ENCODE measurements at places on chromosomes 2 and 18.

- no peak for DNase-seq
Measured at GRCh38 chr2:44928483-44929158, 12.9 kb upstream of the SIX3 start.

DNA sequence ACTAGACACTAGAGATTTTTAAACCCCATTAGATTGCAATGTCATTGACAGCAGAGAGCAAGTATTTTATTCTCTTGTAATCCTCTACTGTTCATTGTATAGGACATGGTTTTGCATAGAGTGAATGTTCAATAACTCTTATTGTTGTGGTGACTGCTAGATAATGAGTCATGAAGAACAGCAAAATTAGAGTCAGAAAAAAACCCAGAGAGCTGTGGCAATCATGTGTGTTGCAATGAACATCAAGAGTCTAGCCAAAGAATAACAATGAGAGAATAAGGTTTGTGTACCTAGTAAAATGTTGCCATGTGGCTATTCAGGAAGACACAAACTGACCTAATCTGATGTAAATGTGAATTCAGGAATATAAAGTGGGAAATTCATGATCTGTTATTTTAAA lies 684.0 kb downstream of the DSC3 start:
- no peak for DNase-seq

GRCh38 chr2:5235701-5236100 lies 456.5 kb upstream of the SOX11 start:
- DNase-seq = no peak

DNA sequence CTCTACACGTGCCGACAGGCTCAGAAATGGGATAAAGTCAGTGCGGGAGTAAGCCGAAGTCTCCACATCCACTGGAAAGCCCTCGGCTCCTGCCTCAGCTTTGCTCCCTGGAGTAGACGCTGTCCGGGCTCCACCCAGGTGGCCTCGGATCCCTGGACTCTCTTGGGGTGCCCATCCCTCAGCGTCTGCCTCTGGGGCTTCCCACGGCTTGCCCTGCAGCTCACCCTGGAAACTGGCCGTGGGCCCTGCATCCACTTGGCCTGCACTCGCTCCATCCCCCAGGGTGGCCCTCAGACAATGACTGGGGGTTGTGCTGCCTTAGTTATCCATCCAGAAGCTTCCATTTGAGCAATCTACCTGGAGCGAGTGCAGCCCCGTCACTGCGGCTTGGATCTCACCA lies 36.2 kb upstream of the TAF1B start:
- no peak for DNase-seq

DNA sequence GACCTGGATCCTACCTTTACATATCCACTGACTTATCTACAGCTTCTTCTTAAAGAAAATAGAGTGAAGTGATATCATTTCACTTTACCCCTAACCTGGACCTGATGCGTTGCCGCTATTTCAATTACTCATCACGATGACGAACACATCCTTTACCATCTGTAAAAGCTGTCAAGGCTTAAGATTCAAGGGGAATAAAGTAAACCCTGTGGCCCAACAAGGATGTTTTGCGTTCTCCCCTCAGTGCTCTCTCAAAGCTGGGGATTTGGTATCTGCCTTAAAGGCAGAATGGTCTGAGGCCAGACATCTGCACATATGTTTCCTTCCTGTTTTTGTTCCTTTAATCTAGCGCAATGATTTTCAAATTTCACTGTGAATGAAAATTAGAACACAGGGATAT lies 100.1 kb upstream of the KLF7 start:
- DNase-seq = no peak

DNA sequence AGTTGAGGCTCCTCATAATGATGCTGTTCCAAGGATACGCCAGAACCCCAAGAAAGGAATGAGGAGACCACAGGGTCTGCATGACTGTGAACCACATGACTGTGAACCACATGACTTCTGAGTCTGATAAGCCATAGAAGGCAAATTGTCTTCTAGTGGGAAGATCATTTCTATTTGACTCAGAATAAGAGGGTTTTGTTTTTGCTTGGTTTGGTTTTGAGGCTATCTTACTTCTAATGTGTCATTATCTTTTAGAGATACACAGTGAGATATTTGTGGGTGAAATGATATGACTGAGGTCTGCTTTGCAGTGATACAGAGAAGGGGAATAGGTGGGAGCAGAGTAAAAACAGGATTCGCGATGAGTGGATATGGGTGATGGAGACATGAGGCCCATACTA lies 28.9 kb upstream of the BCL2L11 start:
- DNase-seq = no peak

DNA sequence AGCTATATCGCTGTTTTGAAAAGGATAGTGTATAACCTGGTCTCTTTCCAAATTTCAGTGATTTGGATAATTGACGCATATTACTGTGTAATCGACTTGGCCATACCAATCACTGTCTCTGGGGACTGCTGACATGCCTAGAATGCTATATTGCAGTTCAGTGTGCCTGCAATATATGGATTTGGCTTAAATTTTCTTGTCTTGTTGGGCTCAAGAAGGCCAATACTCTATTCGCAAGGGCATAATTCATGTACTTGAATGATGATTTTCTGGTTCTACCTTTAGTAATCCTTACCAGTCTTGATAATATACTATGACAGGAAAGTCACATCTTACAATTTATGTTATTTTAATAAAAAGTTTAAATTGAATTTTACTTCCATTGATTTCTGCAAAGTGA lies 21.7 kb upstream of the THUMPD2 start:
- no peak for DNase-seq

GRCh38 chr18:7725897-7726296 lies 158.8 kb downstream of the PTPRM start:
- DNase-seq = no peak

DNA sequence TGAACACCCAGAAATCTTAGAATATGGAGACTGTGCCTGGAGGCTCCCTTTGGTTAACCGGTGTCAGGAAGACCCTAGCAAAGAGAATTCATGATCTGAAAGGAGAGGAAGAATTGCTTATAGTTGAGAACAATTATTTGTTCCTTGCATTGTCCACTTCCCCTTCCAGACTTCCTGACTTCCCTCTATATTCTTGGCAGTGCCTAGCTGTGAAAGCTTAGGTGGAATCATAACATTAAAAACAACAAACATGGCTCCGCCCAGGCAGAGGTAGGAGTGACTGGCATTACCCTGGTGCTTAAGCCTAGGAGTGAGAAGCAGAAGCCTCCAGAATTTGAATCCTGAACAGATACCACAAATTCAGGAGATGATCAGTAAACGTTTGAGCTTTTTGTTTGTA lies 1.9 kb downstream of the TTL start:
- DNase-seq = no peak

DNA sequence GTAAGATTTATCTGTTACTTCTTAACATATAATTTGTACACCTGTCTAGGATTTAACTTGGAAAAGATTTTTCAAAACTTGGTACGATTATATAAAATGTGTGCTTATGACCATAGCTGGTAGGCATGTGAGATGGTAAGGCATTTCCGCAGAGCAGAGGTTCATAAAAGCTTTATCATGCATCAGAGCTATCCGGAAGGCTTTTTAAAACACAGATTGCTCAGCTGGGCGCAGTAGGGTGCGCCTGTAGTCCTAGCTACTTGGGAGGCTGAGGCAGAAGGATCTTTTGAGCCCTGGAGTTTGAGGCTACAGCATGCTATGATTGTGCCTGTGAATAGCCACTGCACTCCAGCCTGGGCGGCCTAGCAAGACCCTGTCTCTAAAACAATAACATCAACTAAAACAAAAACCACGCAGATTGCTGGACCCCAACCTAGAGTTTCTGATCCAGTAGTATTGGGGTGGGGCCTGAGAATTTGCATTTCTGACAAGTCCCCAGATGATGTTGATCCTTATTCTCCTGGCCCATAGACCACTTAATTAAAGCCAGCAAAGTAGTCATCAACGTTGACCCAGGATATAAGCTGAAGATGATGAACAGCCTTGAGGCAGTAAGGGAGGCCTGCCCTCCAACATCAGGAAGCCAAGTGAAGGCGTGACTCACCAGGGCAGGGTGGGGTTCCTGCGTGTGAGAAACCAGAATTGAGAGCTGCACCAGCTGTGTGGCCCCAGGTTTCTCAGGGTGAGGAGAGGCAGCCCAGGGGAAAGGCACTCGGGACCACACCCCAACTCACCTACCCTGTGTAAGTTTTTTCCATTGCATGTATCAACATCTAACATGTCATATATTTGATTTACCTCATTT lies 21.6 kb upstream of the SLC20A1 start:
- no peak for DNase-seq

GRCh38 chr2:27954771-27955383 lies 64.3 kb downstream of the BABAM2 start:
- DNase-seq = no peak

GRCh38 chr2:10183146-10183675 lies 60.7 kb downstream of the RRM2 start:
- DNase-seq = no peak

GRCh38 chr2:99743146-99743545 lies 253.3 kb upstream of the REV1 start:
- DNase-seq = no peak

DNA sequence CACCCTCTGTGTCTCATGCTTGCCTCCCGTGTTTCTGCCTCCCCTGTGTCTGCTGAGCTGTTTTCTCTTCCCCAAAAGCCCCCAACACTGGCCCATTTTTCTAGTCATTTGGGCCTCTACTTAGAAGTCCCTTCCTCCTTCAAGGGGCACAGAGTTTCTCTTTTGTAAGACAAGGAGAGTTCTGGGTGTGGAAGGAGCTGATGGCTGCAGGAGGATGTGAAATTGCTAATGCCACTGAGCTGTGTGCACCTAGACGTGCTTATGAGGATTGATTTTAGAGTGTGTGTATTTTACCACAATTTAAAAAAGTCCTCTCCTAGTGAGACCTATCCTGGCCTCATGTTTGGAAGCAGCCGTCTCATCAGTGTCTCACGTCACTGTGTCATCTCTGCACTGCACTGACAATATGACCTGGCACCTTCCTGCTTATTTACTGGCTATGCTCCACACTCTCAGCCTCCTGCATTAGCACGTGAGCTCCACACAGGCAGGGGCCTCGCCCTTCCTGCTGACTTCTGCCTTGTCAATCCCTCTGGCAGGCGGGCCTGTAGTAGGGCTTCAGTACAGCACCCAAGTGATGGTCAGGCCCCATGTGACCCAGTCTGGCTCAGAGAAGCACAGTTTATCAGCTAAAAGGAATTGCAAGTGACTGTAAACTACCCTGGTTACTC lies 8.0 kb upstream of the MBP start:
- DNase-seq = no peak

DNA sequence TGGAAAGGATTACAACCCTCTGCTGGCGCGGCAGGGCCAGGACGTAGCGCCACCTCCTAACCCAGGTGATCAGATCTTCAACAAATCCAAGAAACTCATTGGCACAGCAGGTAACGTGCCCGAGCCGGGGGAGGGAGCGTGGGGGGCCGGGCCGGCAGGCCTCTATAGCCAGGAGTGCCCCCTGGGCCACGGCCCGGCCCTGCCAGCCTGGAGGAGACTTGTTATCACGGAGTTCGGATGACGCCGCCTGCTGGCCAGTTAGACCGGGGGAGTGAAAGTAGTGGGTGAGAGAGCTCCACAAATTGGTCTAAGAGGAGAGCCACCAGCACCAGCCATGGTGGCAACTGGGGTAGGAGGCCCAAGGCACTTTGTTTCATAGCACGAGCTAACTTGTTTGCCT lies 8.6 kb upstream of the TMEM214 start:
- DNase-seq = no peak

DNA sequence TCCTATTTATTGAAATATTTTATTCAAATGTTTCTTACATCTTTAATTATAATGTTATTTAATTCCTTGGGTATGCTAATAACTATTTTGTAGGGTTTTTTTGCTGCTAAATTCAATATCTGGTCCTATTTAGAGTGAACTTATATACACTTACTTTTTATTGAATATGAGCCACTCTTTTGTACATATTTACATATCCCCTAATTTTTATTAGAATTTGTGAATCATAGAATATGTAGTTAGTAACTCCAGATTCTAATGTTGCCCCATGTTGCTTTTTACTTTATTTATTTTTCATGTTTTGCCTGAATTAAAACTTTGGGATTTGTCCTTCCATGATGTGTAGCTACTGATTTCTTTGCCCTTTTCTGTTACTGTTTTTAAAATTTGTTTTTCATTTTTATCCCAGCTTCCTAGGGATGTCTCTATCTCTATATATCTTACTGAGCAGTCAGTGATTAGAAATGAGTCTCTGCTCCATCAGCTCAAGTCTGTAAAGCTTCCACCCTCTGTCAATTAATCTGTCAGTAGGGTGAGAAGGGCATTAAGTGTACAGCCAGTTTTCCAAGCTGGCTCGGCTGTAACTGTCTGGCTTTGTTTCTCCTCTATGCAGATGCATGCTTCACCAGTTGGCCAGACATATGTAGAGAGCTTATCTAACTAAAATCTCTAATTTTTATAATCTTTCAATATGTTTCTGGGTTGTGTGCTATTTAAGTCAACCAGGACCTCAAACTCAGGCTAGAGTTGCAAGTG lies 256.9 kb downstream of the CDH19 start:
- DNase-seq = no peak

GRCh38 chr2:31950946-31951562 lies 59.8 kb downstream of the MEMO1 start:
- no peak for DNase-seq

- DNase-seq = no peak
Measured at GRCh38 chr2:45103351-45104345, 94.4 kb upstream of the SIX2 start.

DNA sequence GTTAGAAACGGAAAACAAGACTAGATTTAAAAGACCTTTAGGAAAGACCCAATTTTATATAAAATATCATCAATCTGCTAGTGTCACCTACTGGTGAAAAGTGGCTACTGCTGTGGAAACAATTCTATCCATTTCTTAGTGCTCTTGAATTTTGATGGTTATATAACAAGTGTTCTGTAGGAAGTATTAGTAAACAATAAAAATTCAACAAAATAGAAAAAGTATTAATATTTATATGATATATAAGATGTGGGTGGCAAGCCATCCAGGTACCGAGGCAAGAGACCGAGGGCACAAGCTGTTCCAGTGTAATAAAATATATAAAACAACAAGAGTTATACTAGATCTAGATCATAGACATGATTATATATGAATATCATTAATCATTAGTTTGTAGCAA lies 6.2 kb upstream of the TMEM87B start:
- DNase-seq = peak; percentile 30

- DNase-seq = no peak
Measured at GRCh38 chr2:205889114-205889513, 196.9 kb downstream of the INO80D start.

GRCh38 chr2:138502255-138503086 lies 901 bp downstream of the SPOPL start:
- no peak for DNase-seq

DNA sequence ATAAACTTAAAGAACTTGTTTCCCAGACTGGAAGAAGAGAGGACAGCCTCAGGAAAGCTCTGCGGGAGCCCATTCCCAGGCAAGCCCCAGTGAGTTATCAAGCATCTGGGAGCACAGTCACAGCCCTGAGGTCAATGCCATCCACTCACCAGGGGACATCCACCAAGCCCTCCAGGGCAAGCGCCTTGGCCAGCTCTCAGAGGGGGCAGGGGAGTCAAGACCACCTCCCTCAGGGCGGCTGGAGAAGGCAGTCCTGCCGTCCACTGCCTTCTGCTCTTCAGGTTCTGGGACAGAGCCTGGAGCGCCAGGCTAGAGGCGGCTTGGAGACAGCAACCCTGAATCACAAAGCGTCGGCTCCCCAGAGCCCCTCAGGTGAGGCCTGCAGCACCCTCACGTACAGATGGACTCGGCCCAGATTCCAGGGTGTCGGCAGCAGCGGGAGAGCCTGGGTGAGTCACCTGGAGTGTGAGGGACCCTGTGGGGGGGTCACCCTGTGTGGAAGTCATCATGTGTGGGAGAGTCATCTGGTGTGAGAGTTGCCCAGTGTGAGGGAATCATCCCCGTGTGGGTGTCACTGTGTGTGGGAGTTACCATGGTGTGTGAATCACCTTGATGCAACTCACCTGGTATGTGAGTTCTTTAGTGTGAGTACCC lies 100.9 kb upstream of the TEX51 start:
- DNase-seq = no peak

All from neural crest cell (in vitro differentiated cells).